ENCODE measurements at places on chromosomes 3 and 15.

- DNase-seq = no peak
These were observed 19.2 kb upstream of the TFDP2 start for GRCh38 chr3:142168514-142168913.

DNA sequence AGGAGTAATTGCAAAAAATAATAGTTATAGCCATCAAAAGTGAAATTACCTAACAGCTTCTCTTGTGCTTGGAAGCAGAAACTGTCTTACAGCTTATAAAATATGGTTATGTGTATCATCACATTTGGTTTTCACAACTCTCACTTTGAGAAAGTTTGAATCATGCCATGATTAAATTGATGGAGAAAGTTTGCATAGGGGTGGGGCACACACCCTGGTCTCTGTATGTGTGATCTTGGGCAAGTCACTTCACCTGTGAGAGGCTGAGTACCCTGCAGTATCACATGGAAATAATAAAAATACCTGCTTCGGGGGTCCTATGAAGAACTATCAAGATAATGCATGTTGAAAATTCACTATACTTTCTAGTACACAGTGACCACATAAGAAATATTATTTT, 471.4 kb downstream of the RAP2B start:
- DNase-seq = no peak

DNA sequence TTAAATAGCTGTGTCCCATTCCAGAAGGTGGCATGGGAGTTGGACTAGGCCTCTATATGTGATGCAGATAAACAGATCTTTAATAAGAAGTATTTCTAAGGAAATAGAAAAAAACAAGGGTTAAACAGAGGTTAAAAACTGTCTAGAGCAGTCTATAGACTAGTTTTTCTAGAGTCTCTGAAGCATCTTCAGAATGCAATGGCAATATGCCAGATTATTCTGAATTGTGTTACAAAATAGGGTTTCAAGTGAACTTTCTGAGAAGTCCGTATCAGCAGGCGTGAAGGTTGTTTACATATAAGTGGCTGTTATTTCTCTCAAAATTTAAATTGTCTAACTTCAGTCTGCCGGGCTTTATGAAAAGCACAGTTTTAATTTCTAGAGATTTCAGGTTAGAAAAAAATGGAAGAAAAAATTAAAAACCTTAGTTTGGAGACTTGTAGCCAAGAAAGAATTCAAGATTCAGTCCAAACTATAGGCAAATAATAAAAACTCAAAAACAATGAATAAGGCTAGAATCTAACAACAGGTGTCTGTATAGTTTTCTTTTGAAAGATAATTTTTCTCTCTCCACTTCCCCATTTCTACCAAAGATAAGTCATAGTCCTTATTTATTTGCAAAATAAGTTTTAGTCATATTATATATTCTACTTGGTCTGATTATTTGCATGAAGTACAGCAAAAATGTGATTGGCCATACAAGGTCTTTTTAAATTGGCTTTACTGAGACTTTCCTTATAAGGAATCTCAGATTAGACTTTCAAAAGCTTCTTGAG, 55.2 kb downstream of the OSTN start:
- no peak for DNase-seq

DNA sequence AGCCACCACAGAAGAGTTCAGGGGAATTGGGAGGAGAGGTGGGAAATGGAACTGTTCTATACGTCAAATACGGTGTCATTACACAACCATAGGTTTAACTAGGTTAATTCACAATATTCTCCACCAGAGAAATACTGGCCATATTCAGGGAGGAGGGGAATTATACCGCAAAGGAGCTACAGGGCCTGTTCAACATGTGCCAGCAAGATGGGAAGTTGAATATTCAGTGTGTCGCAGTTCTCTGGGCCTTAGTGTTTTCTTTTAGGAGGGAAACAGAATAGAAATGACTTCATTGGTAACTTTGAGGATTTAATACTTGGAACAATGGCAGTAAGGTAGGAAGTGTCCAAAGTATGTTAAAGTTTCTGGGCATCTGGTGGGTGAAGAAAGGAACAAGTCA, 18.0 kb upstream of the FBXW12 start:
- DNase-seq = no peak

GRCh38 chr15:74767167-74768098, 14.4 kb upstream of the CSK start:
- no peak for DNase-seq

- no peak for DNase-seq
These were observed 205.4 kb downstream of the EPHB1 start for GRCh38 chr3:135000465-135000864.

- no peak for DNase-seq
These were observed 399.7 kb upstream of the THBS1 start for GRCh38 chr15:39181056-39181747.

- DNase-seq = no peak
These were observed 193.6 kb downstream of the TP63 start for GRCh38 chr3:189824629-189825312.

GRCh38 chr3:40317061-40317855, 7.8 kb downstream of the EIF1B start:
- DNase-seq = peak; percentile 23

GRCh38 chr3:18030371-18030870, 288.0 kb upstream of the TBC1D5 start:
- no peak for DNase-seq

DNA sequence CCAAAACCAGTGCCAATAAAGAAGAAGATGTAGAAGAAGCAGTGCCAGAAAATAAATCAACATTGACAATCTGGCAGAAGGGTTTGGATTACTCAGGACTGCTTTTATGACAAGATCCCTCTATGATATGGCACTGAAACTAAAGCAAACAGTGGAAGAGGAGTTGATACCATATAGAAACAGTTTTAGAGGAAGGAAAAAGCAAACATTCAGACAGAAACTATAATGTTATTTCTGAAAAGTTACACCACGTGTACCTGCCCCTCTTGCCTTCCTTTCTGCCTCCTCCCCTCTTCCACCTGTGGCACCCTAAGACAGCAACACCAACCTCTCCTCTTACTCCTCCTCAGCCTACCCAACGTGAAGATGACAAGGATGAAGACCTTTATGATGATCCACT, 63.0 kb downstream of the SFMBT1 start:
- DNase-seq = no peak

- DNase-seq = peak; percentile 26
These were observed 244.3 kb upstream of the MCTP2 start for GRCh38 chr15:93987068-93987467.

DNA sequence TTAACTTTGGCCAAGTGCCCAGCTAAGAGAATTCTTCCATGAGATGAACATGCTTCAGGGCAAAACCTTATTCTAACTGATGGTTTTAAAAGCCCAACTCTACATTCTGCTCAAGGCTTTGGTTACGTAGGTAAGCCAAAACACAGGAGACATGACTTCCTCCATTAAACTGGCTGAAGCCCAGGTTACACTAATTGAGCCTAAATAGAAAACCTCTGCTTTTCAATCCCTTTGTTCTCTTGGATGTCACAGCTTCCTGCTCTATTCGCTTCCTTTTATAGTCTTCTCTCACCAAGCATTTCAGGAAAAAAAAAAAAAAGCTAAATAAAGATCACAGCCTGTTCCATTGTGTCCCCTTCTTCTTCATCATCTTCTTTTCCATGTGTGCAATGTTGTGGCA, 420.4 kb downstream of the TIGIT start:
- no peak for DNase-seq

- DNase-seq = no peak
These were observed 57.1 kb upstream of the TLE3 start for GRCh38 chr15:70154718-70155347.
